ENCODE measurements at places on chromosomes 12 and 14.

DNA sequence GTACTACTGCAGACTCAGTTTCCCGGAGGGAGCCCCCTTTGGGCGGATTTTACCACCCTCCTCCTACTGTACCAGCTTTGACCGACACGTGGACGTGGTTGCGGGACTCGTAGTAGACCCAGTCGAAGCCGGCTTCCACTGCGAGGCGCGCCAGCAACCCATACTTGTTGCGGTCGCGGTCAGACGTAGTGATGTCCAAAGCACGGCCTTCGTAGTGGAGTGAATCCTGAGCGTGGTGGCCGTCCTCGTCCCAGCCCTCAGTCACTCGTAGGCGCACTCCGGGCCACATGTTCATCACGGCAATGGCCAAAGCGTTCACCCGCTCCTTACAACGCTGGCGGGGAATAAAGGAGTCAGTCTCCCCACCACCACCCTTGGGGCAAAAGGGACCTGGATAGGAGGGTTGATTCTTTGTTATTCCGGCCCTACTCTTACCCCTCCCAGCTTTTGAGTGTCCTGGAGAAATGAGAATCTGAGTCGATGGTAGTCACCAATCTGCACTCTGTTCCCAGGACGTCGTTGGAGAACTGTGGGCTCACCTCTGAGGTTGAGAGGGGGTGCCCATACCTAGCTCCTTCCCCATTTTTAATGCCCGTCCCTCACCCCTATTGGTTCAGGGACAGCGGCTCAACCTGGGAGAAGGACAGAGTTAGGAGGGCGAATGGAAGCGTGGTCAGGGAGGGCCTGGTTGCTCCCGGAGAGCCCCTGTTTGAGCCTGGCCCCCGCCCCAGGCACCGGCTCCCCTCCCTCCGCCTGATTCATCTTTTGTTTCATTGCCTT lies 3.4 kb downstream of the DHH start:
- no peak for DNase-seq

DNA sequence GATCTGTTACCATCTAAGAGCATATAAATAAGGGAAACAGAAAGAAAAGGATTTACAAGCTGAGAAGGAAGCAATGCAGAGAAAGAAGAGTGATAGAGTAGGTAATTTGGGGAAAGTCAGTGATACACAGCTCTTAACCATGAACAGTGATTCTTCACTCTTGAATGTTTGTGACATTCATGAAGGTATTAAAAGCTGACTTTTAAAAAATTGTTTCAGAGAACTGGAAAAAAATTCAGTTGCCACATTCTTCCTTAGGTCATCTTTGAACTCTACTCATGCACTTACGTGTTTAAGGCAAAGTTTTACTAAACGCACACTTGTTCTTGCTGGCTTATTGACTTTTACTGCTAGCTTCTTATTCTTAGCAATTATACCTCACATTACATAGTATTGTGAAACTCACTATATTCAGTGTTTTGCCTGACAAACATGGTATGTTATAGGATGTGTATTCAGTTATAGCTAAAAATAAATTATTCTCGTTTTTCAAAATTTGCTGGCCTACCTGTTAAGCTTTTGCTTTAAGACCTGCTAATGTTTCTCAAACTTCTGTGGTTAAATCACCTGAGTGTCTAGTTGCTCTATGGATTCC lies 10.9 kb downstream of the HIF1A start:
- no peak for DNase-seq

DNA sequence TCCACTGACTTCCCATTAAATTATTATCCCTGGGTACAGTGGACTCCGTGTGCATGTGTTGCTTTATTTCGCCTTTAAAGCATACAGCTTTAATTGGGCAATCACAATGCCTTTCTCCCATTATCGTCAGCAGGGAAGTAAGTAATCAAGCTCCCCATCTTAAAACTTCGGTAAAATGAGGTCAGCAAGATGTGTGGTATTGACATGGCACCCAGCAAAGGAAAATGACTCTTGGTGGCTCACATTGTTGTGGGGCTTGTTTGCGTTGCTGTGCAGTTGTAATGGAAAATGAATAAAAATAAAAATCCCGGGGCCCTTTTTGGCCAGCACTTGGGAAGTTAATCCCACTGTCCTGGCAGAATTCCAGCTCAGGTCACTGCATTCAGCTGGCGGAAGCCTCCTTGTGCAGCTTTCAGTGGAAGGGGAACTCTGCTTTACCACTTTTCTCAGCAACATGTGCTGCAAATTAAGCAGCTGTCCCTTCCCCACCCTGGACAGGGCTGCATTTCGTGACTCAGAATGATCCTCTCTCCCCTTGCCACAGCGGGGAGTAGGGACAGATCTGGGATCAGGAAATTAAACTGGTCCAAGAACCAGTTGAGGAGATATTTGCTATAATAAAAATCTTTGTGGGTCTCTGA lies 13.9 kb upstream of the ATP2A2 start:
- no peak for DNase-seq

DNA sequence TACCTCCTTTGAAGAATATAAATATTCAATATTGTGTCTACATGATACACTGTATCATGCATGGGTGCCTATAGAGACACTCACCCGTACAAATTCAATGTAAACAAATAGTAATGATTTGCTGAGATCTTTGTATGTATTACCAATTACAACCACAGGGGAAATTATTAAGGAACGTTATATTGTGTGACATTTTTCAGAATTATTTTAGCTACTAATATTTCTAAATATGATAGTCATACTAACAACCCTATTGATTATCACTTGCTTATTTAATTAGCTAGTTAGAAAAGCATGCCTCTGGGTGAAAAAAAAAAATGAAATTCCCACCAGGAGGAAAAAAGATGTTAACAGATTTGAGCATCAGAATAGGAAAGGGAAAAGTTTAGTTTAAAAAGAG lies 2.1 kb downstream of the SOX5 start:
- no peak for DNase-seq

GRCh38 chr14:33897382-33897781 lies 53.5 kb downstream of the EGLN3 start:
- no peak for DNase-seq

DNA sequence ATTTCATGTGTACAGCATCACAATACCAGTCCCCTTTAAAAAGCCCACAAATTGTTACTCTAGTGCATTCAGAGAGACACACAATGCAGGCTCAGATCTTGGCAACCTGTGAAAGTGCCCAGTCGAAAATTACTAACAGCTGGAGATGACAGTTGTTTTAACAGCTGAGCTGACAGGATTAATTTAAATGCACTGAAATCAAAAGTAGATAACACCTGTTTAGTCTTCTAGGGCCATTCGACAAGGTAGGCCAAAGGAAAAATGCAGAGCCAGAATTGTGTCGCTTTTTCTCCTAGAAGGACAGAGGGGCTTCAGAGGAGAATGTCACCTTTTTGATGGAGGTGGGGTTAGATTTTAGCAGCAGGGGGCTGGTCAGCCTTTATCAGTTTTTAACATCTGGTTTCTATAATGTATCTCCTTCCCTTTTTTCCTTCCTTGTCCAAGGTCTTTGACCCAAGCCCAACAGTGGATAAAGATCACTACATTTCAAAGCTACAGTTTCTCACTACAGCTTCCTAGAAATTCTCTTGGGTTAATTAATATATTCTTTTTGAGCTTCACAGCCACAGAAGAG lies 139.1 kb downstream of the SOX5 start:
- DNase-seq, result no peak

DNA sequence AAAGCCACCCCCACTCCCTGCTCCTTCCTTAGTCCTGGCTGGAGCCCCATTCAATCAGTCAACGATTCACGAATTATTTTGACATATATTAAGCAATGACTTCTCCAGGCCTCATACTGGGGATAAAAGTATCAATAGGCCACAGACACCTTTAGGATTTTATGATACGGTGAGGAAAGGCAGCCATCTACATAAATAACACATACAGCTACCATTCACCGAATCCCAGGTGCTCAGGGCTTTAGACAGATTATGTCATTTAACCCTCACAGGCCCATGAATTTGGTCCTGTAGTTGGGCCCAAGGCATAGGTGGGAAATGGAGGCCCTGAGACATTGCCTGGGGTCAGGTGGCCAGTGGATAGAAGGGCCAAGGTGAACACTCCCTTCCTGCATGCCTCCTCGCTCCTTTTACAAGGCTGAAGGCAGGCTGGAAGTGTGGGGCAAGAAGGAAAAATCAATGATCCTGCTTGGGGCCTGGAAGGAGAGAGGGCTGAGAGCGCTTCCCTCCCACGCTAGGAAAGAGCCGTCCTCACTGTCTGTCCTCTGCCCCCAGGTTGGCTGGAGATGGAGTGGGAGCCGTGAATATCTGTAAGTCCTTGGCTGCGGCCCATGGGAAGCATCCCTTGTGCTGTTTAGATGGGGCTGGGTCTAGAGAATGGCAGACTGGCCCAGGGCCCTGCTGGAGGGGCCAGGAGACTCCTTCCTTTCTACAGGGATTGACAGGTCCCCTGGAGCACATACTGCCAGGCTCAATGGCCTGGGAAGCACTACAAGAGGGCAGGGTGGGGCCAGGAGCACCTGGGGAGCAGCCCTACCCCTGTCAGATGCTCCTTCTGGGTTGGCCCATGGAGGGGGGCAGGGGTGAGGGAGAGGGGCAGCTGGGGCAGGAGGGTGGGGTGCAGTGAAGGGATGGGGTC lies 14.8 kb downstream of the KRT7 start:
- DNase-seq, result no peak

- DNase-seq, result no peak
Observed at GRCh38 chr12:812950-813349, 60.6 kb downstream of the WNK1 start.

DNA sequence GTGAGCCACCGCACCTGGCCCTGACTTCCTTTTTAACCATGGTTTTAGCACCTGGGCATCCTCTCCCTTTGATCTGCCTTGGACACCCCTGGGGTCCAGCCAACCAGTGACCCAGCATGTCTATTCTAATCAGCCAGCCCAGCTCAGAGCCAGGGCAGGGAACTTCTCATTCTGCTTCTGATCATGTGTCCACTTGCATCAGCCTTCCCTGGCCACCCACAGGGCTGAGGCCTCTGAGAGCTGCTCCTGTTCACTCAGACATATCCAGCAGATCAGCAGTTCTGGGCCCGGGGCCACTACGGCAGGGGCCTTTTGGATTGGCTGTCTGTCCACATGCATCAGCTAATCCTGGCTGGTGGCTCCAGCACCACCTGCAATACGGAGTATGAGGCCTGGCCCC lies 117.9 kb upstream of the MAP1LC3B2 start:
- DNase-seq, result no peak

- no peak for DNase-seq
Observed at GRCh38 chr12:97568336-97569180, 106.0 kb downstream of the RMST start.

Data from T-helper 1 cell (primary cell).